ENCODE measurements at places on chromosomes 5 and 9.

- DNase-seq = no peak
Observed at GRCh38 chr5:105504-106070, 13.6 kb downstream of the PLEKHG4B start.

DNA sequence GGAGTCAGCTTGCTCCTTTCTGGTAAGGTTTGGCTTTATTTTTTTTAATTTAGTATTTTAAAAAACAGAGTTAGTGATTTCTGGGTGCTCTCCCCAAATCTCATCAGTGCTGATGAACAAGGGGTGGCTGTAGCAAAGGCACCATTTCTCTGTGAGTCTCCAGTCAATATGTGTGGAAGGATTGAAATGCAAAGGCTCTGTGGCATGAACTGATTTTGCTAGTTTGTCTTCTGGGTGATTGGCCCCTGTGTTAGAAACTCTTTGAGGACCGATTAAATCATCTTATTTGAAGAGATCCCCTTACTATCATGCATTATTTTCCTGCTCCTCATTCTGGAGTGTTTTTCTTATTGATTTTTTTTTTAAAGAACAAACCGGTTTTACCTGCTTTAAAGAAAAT, 596 bp downstream of the TEK start:
- no peak for DNase-seq

- no peak for DNase-seq
Observed at GRCh38 chr9:99411479-99412115, 189.5 kb downstream of the SEC61B start.

GRCh38 chr5:96173366-96173765, 211.7 kb upstream of the ELL2 start:
- no peak for DNase-seq

- DNase-seq = no peak
Observed at GRCh38 chr9:87599901-87600610, 102.4 kb downstream of the DAPK1 start.

DNA sequence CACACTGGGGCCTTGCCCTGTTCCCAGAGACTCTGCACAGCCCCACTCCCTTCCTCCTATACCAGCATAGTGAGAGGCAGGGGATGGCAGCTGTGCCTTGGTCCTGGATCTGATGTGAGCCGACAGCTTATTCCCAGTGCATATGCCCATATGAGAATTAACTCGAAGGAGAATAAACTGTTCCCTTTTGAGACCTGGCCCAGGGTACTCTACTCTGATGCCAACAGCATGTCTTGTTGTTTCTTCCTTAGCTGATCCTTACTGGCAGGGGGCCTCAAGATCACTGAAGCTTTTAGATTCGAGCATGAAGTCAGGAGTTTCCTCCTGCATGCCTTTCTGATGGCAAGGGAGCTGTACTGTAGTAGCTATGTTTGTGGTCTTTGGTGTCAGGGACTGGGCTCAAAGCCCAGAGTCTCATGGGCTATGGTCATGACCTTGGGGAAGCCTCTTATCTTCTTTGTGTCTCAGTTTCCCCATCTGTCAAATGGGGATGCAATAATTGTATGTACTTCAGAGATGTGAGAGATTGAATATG, 57.1 kb downstream of the DOCK2 start:
- DNase-seq = no peak

- DNase-seq = no peak
Observed at GRCh38 chr5:168382421-168382820, 91.0 kb downstream of the WWC1 start.

GRCh38 chr5:21826884-21827283, 1026.3 kb downstream of the CDH12 start:
- DNase-seq = no peak

- no peak for DNase-seq
Observed at GRCh38 chr9:105072476-105072875, 144.5 kb upstream of the ABCA1 start.

DNA sequence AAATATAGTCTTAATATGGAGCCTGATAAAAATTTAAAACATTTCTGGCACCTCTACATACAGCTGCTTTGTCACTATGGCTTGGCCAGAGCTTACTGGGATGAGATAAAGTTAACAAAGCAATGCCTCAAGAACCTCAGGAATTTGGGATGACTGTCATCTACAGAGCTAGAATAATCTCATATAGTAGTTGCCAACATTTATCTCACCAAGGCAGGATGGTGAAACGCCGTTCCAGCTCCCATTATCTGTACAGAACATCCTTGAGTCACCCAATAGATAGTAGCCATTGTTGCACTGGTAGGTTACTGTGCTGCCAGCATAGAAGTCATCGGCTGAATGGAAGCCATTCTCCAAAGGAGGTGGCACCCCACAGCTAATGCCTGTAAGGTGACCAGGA, 94.6 kb upstream of the TXNDC8 start:
- no peak for DNase-seq

GRCh38 chr9:125461636-125462190, 200.1 kb downstream of the GAPVD1 start:
- DNase-seq = no peak

DNA sequence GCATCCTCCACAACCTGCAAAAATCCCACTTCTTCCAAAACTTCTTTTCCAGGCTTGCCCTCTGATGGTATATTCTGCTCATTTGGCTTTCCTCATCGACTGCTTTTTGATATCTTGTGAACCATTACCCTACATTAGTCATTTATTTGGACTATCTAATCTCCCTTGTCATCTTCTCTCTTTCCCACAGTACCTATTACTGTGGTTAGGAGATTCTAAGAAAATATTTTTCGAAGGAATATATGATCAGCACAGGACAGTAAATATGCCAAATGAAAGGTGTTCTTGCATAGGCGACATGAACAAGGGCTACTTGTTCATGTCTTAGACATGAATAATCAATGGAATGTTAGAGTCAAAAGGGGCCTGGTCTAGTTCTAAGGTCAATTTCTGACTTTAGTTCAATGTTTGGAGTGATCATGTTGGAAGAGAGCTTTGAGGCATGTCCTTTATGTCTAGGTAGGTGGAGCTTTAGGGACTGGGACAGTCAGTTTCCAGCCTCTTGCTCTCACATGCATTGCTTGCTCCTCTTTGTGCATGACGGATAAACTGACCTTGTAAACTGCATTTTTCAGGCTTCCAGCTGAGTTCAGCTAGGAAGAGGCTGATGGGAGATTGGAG, 243.4 kb upstream of the RPS23 start:
- DNase-seq = no peak

GRCh38 chr5:96671441-96671840, 9.3 kb downstream of the CAST start:
- DNase-seq = no peak

GRCh38 chr5:149447373-149448367, 68.6 kb upstream of the IL17B start:
- DNase-seq = no peak

- no peak for DNase-seq
Observed at GRCh38 chr5:103889500-103890209, 327.1 kb upstream of the NUDT12 start.

DNA sequence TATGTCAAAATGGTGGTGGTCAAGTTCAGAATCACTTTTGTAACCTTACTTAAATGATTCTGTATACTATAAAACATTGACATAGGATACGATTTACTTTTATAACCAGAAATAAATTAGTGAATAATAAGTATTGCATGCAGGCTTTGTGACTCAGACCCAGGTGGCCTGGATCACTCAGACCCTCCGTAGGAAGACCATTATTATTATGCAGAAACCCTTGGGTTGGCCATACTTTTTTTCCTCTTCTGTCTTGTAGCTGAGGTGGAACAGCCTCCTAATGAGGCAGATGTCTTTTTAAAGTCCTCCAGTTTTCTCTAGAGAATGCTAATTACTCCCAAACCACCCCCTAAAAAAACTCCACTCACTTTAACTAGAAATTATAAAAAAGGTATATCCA, 121.9 kb downstream of the LPAR1 start:
- no peak for DNase-seq

- no peak for DNase-seq
Observed at GRCh38 chr9:97504381-97505216, 3.1 kb downstream of the TMOD1 start.

- DNase-seq = no peak
Observed at GRCh38 chr9:92968081-92968480, 20.8 kb downstream of the FGD3 start.

DNA sequence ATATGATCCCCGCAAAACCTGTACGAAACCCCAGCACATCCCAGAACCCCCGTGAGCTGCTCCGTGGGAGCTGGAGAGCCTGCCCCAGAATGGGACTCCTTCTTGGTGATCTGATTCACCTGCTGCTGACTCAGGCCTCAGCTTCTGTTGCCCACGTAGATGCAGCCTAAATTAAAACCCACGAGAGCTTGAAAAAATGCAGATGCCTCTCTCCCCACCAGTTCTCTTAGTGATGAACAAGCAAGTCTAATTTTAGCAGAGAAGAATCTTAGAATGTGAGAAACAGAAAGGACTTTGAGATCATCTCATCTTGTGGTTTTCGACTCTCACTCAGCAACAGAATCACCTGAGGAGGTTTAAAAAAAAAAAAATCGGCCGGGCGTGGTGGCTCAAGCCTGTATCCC, 57.6 kb downstream of the TMOD1 start:
- DNase-seq = no peak

DNA sequence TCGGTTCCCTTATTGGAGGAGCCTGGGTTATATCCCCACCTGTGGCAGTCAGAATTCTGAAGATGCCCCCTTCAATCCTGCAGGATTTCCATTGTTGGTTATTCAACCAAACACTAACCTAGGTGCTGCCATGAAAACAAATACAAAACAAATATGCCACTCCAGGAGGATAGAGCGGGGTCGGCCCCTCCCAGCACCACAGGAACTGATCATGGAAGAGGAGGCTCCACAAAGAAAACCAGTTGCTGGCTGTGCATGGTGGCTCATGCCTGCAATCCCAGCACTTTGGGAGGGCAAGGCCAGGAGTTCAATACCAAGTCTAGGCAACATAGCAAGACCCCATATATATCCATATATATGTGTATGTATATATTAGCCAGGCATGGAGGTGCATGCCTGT, 13.2 kb upstream of the ADGRD2 start:
- DNase-seq = no peak

GRCh38 chr9:122228568-122229484, at the start of gene LHX6:
Gene LHX6, minus strand, starts transcription at chr9:122228957. Its CDS starts 217 bp downstream, at chr9:122228740.
- no peak for DNase-seq

- no peak for DNase-seq
Observed at GRCh38 chr9:137157618-137158415, 12.0 kb downstream of the LRRC26 start.

DNA sequence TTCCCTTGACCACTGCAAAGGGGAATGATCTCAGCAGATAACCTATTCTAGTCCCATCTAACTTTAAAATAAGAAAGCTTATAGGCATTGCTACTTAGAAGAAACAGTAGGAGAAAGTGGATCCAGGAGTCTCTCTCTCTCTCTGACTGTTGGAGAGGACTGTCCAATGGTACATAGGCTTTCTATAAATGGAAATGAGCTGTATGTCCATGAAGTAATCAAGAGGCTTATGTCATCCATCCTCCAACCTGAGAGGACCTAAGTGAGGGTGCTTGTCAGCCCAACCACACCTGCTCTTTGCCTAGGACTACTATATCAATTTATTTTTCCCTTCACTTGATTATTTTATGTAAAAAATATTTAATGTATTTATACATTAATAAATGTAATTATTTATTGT, 172.3 kb downstream of the PAPPA start:
- DNase-seq = no peak

GRCh38 chr9:114412048-114412683, 24.4 kb upstream of the AKNA start:
- no peak for DNase-seq

DNA sequence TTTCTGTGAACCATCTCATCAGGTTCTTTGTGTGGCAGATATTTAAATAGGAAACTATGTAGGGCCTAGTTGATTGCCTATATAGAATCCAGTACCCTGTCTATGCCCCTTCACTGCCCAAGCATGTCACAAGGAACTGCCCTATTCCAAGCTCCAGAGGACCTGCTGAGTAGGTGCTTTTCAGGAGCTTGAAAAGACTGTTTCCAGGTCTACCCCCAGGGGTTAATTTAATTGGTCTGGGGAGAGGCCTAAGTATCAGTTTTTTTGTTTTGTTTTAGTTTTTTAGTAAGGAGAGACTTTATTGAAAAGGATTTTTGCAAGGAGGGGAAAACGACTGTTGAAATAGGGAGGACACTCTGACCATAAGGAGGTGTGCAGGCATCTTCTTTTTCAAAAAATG, 43.3 kb downstream of the EXOSC2 start:
- no peak for DNase-seq

- DNase-seq = no peak
Observed at GRCh38 chr5:4221048-4221447, 625.4 kb downstream of the IRX1 start.

DNA sequence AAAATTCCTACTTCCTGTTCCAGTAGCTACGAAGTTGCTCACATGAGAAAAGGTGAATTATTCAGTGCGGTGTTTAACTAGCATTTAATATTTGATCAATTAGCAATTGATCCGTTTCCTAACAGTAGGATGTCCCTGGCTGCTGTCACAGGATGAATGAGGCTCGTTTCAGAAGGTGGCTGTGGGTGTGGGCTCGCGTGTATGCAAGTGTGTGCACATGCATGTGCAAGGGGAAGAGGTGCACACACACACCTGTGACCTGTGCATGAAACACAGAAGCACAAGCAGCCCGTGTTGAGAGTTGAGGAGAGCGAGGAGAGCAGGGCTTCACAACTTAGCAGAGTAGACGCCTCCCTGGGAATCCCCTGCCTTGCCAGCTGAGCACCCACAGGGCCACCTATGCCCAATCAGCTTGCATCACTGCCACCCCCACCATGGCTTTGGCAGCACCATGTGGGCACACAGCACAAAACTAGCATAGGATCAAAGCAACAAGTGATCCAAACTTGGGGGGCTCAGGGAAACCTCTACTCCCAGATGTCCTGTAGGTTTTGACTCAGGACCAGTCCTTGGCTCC, 107.2 kb downstream of the C5orf15 start:
- DNase-seq = no peak

- no peak for DNase-seq
Observed at GRCh38 chr5:149712439-149713147, 17.5 kb upstream of the PPARGC1B start.

DNA sequence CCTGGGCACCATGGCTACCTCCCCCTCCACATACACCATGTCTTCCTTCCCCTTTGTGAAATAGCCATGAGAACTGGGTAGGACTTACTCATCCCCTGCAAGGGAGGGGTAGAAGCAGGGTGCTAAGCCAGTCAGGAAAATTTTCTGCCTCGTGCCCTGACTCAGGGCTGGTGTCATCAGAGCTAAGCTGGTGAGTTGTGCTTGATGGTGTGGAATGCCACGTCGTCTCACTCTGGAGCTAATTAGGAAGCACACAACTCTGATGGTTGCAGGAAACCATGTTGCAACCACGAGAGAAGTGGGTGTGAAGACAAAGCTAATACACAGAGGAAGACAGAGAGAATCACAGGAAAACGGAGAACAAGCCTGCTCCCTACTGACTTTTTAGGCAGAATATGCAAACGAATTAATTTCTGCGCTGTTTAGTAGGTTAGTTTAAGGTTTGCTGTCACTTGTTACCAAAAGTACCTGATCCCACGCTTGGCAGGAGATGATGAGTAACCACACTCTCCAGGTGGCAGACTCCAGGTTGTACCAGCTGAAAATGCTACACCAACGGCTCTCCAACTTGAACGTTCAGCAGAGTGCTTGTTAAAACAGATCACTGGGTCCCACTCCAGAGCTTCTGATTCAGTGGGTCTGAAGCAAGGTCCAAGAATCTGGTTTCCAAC, 54.5 kb downstream of the STK10 start:
- peak; percentile 43 for DNase-seq

Measured in activated T-helper 9 cell treated with anti-CD3 and anti-CD28 coated beads, Interleukin-2, amount 50 U/mL, for 16 hours (primary cell).